ENCODE measurements at places on chromosomes 5 and 9.
A peak's percentile ranks its signal among the peaks of the same experiment; 100 is the strongest.

GRCh38 chr5:135569755-135570452 lies 8.9 kb downstream of the CXCL14 start:
- peak; percentile 62 for DNase-seq

DNA sequence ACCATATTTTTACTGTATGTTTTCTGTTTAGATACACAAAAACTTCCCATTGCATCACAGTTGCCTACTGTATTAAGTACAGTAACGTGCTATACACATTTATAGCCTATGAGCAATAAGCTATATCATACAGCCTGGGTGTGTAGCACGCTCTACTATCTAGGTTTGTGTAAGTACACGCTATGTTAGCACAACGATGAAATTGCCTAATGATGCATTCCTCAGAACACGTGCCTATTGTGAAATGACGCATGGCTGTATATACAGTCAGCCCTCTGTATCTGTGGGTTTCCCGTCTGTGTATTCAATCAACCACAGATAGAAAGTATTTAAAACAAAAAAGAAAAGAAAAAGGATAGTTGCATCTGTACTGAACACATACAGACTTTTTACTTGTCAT lies 64.2 kb downstream of the SGCD start:
- no peak for DNase-seq

DNA sequence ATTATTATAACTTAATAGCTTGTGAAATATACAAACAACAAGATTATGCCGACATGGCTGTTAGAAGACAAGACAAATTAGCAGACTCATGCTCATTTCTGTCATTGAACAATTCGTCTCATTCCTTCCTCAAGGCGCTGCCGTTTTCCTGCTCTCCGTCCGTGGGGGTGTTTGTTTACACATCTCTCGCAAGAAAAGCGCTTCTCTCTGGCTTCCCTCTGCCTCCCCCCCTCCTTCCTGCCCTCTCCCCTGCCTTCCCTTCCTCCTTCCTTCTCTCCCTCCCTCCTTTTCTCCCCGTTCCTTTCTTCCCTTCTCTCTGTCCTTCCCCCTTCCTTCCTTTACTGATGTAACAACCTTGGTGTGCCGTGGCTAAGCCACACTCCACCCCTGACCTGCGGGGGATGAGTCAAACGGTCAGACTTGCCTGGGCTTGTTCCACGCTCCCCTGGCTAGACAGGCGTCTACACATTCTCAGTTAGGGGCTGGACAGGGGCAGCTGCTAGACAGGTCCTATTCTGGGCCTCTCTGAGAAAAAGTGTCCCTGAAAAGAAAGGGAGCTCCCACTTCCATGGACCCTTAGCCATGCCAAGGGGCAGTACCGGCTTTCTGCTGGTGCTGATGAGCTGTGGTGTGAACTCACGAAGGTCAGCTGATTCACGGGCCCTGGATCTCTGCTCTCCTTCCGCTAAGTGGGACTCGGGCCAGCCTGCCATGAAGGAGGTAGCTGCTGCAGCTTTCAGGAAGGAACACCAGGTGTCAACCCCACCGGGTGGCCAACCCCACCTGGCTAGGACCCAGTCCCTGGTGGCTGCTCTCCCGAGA lies 32.0 kb upstream of the SPTLC1 start:
- DNase-seq, result peak; percentile 78

- no peak for DNase-seq
These were observed 431.9 kb downstream of the ANXA1 start for GRCh38 chr9:73583576-73583975.

DNA sequence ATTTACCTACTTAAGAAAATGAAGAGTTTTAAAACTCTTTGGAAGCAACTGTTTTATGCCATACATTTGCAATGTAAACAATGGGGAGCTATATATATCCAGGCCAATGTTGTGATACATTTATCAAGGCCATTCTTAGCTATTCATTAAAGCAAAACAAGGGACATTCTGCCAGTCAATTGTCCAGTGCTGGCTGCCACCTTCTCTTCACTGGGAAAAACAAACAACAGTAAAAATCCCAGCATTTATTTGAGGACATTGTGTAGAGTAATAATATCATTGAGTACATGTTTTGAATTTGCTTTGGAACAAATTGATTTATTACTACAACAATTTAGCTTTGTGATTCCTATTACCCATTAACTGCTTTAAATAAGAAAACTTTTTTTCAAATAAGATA lies 1107.4 kb downstream of the DTWD2 start:
- no peak for DNase-seq

GRCh38 chr5:56561455-56561854 lies 253.9 kb upstream of the MAP3K1 start:
- DNase-seq, result no peak
